Motor neuron (in vitro differentiated cells): ENCODE measurements at places on chromosomes 16 and 17. TPM values are rescaled to one million over a fixed set of nuclear protein-coding genes. Genes with fewer than 3 reads are reported as not detected.
A peak's percentile ranks its signal among the peaks of the same experiment; 100 is the strongest.

- ATAC-seq: no peak
These were observed 9.0 kb downstream of the CRK start for GRCh38 chr17:1447052-1447451.

DNA sequence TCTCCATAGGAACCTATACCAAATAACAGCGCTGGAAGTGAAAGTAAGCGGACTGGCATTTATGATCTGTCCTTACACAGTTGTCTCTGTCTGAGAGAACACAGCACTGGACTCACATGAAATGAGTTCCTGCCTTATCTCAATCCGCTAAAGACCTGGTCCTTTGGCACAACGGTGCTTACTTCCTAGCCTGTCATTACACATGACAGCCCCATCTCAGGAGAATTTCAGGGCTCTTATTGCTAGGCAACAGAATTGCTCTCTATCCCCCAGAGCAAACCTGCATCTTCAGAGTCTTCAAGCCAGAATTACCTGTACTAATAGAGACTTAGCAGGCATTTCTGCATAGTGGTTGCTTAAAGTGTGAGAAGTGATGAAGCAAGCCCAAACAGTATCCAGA is 4.3 kb downstream of the KCNJ2 start:
- ATAC-seq: no peak

DNA sequence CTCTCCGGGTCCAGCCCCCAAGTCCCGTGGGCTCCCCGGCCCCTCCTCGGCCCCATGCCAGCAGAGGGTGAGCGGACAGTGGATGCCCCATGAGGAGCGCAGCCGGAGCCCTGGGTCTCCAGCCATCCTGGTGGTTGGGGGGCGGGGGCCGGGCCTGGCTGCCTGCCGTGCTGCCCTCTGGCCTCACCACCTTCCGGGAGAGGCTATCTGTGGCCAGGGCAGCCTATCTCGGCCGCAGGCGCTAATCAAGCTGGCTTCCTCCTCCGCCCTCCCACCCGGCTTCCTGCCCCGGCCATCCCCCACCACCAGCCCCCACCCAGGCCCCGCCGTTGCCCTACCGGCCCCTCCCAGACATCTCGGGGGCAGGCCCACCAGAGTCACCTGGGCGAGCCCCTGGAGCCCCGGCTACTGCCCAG is 46.8 kb downstream of the ZFPM1 start:
- no peak for ATAC-seq

- ATAC-seq: no peak
These were observed 4.2 kb downstream of the EDC4 start for GRCh38 chr16:67877064-67877463.

Gene KRT25
- not detected in 2 replicates for total RNA-seq

DNA sequence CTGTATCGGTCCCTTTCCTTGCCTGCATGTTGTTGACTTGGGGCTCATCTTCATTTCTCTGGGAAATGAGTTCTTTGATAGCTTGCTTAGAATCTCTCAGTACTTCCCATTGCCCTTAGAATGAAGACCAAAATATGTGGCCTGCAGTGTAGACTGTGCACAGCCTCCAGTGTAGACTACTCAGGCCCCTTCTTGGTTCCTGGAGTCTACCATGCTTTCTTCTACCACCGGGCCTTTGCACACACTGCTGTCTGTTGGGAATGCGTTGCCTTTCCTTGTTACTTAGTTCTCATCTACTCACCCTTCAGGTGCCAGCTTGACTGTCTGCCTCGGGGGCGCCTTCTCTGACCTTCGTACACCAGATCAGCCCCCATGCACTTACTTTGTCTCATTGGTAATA is 82.0 kb downstream of the ABCC1 start:
- no peak for ATAC-seq

GRCh38 chr16:49931266-49931665 is 75.4 kb upstream of the ZNF423 start:
- no peak for ATAC-seq

DNA sequence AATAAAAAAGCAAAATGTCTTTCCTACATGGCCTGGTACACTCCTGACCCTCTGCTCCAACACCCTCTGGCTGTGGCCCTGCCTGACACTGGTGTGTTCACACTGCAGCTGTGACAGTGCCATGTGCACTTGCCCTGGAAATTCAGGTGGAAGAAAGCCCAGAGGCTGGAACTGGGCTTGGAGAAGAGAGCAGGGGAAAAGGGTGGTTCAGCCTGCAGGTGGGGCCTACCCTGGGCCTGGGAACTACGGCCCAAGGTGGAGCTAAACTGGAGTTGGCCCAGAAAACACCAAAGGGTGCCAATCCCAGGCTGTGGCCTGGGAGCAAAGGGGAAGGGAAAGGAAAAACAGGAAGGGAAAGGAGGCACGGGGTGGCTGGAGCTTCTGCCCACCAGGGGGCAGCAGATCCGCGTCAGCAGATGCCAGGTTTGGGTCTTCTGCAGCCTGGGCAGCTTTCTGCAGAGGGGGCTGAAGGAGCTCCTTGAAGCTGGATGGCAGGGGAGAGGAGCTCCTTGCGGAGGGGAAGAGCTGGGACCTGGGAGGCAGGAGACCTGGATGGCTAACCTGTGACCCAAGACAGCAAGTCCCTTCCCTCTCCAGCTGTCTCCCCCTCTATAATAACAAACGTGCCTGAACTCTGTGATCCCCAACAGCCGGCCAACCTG is 15.4 kb upstream of the CTCF start:
- ATAC-seq: peak; percentile 55

Gene GUCY2D
- 1.1 TPM in 1 of 2 replicates, not detected in the other for total RNA-seq

Gene NEUROD2
- 0.14 and 0.17 TPM in 2 replicates for total RNA-seq

Gene HASPIN
- total RNA-seq: 0.75 and 0.87 TPM in 2 replicates

DNA sequence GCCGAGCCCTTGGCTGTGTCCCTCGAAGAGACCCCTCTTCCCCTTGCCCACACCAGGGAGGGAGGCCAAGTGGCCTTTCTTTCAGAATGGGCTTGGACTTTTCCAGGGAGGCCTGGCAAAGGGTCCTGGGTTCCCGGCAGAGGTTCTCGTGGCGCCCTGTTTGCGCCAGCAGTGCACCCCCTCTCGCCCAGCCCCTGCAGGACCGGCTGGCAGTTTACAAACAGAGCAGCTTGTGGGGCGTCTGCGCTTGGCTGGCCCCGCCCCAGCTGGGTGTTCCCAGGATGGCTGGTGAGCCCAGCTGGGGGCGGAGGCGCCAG is 137.8 kb upstream of the CIBAR2 start:
- no peak for ATAC-seq

Gene CXCL16
- total RNA-seq: 0.73 and 1.1 TPM in 2 replicates

DNA sequence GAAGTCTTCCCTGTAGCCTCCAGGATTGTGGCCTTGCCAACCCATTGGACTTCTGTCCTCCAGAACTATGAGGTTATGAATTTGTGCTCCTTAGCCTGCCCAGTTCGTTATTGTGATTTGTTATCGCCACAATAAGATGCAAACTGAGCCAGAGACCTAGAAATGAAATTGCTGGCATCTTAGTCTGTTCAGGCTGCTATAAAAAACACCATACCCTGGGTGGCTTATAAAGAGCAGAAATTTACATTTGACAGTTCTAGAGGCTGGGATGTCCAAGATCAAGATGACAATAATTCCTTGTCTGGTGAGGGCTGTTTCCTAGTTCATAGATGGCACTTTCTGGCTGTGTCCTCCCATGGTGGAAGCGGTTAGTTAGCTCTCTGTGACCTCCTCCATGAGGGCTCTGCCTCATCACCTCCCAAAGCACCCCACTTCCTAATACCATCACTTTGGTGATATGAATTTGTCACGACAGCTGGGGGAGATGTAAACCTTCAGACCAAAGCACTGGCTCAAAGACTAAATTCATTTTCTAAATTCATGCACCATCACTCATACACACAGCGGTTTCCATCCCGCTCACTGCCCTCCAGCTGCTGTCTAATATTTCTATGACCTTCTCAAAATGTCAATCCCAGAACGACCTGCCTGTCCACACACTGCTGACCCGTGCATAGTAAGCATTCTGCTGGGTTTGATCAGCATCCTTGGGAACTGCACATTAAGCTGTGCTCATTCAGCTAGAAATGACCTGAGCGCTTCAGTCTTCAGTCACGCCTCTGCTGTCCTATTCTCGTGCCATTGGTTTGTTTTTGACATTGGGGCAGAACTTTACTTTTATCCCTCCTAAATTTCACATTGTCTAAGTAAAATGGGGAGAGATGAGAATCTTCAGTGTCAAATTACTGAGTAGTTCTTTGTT is 36.6 kb downstream of the GINS3 start:
- peak; percentile 30 for ATAC-seq

DNA sequence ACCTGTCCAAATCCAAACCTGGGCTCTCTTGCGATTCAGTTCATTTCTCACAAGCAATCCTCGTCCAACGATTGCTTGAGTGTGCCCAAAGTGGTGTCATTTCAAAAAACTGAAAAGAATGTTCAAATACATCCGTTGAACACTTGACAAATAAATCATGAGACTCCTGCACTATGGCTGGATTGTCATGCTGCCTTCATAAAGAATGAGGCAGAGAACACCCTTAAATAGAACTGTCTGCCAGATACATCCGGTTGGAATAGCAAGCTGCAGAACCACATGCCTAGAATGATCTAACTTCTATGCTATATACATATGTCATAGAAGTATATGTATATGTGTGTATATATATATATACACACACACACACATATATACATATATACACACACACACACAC is 55.4 kb upstream of the HAPSTR1 start:
- peak; percentile 38 for ATAC-seq

DNA sequence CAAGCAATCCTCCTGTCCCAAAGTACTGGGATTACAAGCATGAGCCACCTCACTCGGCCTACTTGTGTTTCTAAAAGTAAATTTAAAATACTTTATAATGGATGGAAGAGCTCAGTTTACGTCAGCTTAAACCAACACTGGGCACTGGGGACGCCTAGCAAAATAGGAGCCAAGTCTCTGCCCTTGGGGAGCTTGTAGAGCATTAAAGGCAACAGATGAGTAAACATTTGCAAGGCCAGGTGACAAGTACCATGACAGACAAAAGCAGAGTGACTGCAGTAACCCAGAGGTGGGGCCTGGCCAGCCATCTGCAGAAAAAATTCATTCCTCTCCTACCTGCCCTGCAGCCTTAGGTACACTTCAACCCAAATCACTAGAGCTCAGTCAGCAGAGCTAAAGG is 12.1 kb upstream of the NLK start:
- ATAC-seq: no peak

DNA sequence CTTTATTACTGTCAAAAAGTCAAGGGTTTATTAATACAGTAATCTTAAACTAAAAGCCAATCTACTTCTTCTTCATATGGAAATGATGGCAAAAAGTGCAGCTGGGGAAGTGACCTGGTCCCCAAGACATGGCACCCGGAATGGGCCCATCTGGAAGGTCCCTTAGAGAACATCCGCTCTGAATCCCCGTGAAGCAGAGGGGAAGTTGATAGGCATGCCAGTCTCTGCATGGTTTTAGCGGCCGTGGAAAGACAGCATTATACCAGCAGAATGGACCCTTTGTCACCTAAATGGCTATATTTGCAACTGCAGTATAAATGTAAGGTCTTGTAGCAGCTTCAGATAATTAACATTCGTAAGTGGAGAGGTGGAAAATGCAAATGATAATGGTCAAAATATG is 32.4 kb downstream of the COTL1 start:
- peak; percentile 35 for ATAC-seq

Gene CD300LG
- total RNA-seq: 0.38 and 0.55 TPM in 2 replicates

Gene AANAT
- 0.38 and 0.43 TPM in 2 replicates for total RNA-seq

DNA sequence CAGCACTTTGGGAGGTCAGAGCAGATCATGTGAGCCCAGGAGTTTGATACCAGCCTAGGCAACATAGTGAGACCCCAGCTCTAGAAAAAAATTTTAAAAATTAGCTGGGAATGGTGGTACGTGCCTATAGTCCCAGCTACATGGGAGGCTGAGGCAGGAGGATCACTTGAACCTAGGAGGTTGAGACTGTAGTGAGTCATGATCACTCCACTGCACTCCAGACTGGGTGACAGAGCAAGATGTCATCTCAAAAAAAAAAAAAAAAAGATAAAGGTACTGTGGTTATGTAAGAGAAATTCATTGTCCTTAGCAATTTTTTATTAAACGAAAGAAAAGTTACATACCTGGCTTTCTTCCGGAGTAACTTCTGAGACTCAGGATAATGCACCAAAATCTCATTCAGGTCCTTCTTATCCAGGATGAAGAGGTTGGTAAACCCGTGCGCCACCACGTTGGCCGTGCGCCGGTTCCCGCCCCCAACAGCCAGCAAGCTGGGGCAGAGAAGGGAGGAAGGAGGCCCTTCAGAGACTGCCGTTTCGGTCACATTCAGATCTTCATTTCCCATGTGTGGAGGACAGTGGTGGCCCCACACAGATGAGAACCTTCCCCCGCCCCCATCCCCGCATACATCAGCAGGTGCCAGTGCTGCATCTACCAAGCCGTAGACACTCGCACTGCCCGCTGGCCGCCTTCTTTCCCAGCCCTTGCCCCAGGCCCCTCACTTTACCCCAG is 73.7 kb downstream of the CNGB1 start:
- ATAC-seq: no peak

Gene NPIPA2
- total RNA-seq: 2.5 and 3.5 TPM in 2 replicates

GRCh38 chr16:87550495-87550961 is 51.8 kb upstream of the JPH3 start:
- ATAC-seq: no peak

Gene CFAP97D1
- total RNA-seq: 0.31 TPM in 1 of 2 replicates, not detected in the other

DNA sequence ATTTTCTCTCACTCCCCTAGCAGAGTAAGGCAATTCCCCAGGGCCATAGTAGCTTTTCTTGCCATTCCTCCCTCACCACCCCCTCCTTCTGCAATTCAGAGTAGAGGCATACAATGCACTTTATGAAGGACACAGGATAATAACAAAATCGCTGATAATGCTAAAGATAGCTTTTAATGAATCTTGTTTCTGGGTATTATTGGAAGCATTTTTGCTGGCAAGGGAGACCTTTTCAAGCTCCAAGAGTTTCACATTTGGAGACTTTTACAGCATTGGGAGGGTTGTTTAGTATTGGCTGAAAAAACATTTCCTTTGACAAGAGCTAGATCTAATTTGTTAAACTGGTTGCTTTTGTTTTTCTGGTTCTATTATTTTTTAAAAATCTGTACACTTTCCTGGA is 573.0 kb upstream of the C16orf82 start:
- no peak for ATAC-seq

- ATAC-seq: no peak
These were observed 4.0 kb upstream of the FASN start for GRCh38 chr17:82101767-82102679.

DNA sequence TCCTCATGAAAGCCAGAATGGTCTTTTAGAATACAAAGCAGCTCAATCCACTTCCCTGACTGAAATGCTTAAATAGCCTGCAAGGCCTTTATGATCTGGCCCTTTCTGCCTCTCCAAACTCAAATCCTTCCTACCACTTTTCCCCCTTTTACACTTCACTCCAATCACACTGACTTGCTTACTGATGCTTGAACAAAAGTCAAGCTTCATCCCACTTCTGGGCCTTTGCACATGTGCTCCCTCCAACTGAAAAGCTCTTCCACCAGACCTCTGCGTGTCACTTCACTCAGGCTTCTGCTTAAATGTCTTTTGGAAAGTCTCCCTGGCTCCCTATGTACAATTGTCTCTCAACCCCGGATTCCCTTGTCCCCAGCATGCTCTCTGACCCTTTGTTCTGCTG is 13.3 kb upstream of the TERB1 start:
- ATAC-seq: no peak

- no peak for ATAC-seq
These were observed 19.5 kb downstream of the PCTP start for GRCh38 chr17:55770196-55770870.

GRCh38 chr16:86343027-86343795 is 167.1 kb upstream of the FOXF1 start:
- ATAC-seq: peak; percentile 53

GRCh38 chr16:22186517-22186916 is 19.6 kb upstream of the EEF2K start:
- ATAC-seq: no peak
